ENCODE measurements at places on chromosomes 7 and 10.

DNA sequence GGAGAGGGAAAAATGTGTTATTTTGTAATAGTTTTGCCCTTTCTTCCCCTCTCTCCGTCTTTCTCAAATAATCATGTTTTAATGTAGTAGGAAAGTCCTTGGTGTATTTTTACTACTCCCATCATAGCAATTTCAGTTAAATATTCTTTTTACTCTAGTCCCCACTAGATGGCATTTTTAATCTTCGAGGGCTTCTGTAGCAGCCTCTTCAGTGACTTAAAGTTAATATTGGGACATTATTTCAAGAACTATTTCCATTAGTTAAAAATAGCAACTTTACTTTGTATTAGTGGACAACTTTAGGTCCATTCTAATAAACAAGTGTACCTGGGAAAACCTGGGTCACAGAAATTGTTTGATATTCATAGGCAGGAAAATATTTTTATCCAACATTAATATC lies 23.0 kb downstream of the EDRF1 start:
- no peak for DNase-seq

GRCh38 chr7:122691569-122692235 lies 7.2 kb downstream of the RNF133 start:
- no peak for DNase-seq

- DNase-seq: no peak
These were observed 14.5 kb downstream of the FAM24B start for GRCh38 chr10:122864901-122865300.

DNA sequence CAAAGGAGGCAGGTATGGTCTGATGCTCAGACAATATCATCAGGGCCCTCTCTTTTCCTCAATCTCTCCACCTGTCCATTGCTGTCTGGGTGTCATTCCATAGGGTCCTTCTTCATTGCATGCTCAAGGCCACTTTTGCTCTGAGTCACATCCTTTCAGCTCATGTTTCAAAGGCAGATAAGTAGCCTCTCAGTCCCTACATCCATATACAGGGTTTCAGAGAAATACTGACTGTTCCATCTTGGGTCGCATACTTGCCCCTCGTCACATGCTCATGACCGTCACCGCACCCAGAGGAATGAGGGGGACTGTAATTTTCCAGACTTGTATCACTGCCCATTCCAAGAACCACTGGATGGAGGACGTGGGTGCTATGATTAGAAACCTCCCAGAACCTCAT lies 93.4 kb downstream of the FAM107B start:
- no peak for DNase-seq

- DNase-seq: no peak
These were observed 123.9 kb downstream of the ZMIZ1 start for GRCh38 chr10:79192677-79193003.

DNA sequence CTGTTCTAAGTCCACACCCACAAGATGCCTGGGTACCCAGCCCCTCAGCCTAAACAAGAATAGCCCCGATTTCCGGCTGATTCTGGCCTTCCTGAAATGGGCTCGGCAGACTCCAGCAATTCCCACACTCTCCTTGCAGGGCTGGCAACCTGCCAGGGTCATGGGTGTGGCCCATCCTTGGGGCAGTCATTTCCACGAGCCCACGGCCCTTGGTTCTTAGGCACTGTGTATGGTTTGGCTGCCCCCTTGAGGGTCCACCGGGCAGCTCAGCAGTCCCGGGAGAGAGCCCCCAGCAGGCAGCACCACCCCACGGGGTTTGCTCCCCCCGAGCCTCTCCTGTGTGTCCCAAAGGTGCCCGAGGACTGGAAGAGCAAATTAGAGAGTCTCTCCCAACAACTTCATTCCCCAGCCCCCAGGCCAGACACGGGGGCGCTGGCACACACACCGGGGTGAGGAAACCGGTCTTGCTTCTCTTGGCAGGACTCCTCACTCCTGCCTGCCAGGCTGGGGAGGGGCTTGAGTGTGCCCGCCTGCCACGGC lies 142.2 kb downstream of the EMX2 start:
- DNase-seq: no peak

GRCh38 chr7:132815696-132816311 lies 239.5 kb upstream of the PLXNA4 start:
- DNase-seq: no peak

DNA sequence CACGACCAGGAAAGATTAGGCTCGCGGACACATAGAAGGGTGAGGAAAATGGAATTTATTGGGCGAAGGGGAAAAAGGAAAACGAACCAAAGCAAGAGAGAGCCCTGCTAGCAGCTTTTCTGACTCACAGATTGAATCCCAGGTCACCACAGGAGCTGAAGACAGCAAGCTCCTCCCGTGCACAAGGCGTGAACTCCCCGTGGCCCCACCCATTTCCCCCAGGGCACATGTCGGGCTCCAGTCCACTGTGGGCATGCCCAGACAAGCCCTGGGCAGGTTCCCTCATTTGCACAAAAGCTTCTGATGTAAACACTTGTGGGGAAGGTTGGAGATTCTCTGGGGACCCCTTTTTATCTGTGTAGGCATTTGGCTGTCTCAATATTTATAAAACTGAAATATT lies 582.4 kb downstream of the SUGCT start:
- no peak for DNase-seq

GRCh38 chr10:123792248-123792978 lies 99.2 kb downstream of the CPXM2 start:
- no peak for DNase-seq

DNA sequence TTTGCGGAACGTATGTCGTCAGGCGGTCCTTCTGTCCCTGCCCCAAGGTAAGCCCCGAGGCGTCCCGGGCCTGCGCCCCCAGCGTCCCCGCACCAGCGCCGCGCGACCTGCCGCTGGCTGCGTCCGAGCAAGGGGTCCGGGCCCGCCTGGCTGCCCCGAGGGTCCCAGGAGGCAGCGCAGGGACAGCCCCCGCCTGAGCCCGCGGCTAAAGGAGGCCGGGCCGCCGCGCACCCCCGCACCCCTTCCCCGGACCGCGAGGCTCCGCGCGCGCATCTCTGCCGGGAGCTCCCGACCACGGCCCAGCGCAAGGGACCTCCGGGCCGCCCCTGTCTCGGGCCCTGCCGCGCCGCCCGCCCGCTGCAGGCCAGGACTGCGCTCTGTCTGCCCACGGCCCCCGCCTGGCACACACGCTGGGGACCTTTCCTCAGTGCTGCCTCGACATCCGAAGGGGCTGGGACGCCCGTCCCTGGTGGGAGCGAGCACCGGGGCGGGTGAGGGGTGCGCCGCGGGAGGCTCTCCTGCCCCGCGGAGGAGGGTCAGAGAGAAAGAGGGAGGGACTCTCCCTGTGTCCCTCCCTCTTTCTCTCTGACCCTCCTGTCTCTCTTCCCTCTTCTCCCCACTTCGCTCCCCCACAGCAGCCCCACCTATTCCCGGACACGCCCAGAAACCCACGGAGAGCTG lies 25.0 kb downstream of the SHH start:
- DNase-seq: no peak

DNA sequence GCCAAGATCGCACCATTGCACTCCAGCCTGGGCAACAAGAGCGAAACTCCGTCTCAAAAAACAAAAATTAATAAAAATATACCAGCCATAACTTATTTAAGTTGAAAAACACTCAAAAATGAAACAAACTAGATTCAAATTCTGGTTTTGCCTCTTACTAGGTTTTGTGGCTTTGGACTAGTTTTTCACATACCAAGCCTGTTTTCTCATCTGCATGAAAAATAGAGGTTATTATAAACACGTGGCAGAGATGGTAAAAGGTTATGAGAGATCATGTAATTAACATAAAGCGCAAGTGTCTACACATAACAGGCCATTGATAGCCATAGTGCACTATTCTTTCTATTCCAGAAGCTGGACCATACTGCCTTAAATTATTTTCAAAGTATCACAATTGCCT lies 35.5 kb upstream of the CABCOCO1 start:
- no peak for DNase-seq

DNA sequence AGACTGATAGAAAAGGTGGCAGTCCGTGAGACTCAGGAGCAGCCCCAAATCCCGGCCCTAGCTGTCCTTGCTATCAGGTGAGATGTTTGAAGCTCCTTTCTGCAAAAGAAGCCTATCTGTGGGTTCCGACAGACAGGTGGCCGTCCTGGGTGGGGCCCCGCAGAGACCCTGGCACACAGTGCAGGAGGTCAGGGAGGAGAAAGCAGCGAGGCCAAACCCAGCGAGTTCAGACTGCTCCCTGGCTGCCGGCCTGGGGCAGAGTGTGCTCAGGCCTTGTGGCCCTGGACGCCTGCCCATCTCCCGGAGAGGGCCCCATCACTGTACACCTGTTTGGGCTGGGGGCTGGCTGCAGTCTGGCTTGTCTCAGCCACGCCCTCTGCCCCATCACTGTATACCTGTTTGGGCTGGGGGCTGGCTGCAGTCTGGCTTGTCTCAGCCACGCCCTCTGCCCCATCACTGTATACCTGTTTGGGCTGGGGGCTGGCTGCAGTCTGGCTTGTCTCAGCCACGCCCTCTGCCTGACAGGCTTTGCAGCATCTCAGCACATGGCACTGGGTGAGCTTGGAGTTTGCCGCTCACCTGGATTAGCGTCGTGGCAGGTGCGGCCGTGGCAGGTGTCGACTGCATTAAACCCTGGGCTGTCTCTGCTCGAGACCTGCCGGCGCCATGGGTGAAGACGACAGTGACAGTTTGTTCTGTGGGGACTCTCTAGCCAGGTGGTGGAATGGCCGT lies 11.8 kb upstream of the PRKAR1B start:
- no peak for DNase-seq

GRCh38 chr7:39428221-39428620 lies 138.0 kb upstream of the YAE1 start:
- no peak for DNase-seq

DNA sequence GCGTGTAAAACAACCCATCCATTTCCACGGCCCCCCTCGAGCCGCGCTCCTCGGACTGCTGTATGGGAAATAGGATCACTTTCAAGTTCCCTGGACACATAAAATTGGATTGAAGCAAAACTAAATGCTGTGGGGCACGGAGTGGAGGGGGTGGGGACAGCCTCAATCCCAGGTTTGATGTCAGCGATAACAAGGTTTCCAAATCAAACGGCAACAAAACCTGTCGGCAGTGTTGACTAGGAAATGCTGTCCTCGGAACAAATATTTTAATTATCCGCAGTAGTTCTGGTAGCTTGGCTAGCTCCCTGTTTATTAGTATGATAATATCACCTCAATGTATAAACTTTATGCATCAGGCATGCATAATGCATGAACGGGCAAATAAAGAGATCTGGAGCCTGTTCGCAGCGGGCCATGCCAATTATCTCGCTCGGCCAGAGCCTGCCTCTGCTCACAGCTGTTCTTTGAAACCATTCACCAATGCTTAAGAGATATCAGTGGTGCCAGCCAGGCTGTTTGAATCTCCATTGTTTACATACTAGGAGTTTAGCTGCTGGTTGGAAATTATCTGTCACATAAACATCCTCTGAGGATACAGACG lies 161.1 kb downstream of the PAXIP1 start:
- DNase-seq: no peak

GRCh38 chr10:12332572-12333379 lies 16.6 kb upstream of the CAMK1D start:
- no peak for DNase-seq

DNA sequence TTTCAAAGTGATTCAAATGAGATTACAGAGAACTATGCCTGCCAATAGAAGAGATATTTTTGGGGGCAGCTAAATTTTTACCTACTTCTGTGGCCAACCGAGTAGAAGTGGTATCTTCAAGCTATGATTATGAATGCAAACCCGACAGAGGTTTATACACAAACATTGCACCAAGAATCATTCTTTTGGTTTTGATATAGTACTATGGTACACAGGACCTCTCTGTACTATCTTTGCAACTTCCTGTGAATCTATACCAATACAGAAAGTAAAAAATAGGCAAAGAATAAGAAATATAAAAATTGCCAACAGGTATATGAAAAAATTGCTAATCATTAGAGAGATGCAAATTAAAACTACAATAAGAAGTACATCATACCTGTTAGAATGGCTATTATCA lies 103.2 kb upstream of the VIPR2 start:
- no peak for DNase-seq

DNA sequence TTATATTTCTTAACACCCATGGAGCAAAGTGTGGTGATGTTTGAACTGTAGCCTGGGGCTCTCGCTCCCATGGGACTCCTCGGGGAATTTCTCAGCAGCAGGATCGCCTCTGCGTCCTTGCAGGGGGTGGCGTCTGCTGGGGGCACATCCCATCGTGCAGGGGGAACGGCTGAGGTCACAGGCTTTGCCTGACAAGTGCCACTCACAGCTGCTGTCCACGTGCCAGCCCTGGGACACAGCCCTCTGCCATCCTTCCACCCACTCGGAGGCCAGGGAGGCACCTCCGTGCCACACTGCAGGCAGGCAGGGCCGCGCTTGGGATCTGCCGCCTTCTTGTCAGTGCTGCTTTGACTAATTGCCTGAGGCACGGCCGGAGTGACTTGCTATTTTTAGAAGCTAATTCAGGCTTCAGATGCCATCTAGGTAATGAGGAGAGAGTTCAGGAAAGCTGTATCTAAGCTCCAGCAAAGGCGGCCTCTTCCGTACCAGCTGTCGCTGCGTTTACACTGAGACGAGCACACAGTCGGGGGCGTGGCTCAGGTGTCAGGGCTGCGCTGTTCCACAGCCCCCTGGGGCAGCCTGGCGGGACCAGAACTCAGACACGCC lies 45.7 kb downstream of the PITRM1 start:
- DNase-seq: no peak

DNA sequence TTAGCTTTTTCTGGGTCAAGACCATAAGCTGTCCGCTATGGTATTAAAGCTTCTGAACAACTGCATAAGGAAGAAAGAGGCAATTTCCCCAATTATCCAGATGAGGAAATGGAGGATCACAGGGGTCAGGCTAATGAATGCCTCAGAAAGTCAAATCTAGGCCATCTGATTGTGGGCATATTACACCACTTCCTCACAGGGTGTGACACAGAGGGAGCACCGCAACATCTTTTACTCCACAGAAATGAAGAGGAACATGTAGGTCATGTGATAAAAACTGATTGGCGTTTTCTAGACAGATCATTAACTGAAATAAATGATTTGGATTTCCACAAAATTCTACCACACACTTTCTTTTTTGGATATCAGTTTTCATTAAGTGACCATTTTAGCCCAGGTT lies 384.4 kb downstream of the PARD3 start:
- no peak for DNase-seq

DNA sequence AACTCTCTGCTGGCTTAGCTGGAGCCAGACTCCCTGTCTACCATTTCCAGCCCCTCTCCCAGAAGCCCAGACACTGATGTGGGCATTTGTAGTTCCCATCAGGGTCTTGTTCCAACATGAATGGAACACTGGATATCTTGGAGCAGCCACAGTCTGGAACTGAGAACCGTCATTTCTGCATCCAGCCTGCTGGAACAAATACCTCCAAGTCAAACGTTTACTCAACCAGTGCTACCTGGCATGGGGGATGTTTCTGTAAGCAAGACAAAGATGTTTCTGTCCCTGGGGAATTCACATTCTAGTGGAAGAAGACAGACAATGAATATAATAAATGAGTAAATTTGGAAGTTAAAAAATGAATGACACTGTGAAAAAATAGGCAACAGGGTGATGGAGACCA lies 70.8 kb upstream of the ZNF438 start:
- DNase-seq: no peak

GRCh38 chr7:37714606-37715005 lies 31.0 kb downstream of the GPR141 start:
- DNase-seq: no peak

- DNase-seq: no peak
These were observed 175.4 kb upstream of the AKR1E2 start for GRCh38 chr10:4650582-4650981.

GRCh38 chr10:118983263-118983662 lies 46.3 kb upstream of the NANOS1 start:
- DNase-seq: no peak

GRCh38 chr10:35685402-35685801 lies 43.3 kb upstream of the FZD8 start:
- DNase-seq: no peak
